Stimulated activated CD4-positive, alpha-beta T cell treated with anti-CD3 and anti-CD28 coated beads, Interleukin-1b, Interleukin-23, amount 100 ng/mL, for 1 hour (primary cell): ENCODE measurements at places on chromosomes 1 and 21.

GRCh38 chr1:22176258-22176657 is 33.4 kb upstream of the WNT4 start:
- DNase-seq: peak; percentile 6

DNA sequence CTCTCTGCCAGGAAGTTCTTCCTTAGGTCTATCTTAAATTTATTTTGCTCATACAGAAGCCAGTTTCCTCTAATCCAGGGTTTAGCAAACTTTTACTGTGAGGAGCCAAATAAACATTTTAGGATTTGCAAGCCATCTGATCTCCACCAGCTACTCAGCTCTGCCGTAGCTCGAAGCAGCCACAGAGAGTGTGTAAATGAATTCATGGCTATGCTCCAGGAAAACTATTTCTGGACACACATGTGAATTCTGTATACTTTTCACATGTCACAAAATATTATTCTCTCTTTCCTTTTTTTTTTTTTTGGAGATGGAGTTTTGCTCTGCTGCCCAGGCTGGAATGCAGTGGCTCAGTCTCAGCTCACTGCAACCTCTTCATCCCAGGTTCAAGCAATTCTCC is 13.4 kb upstream of the AGTRAP start:
- DNase-seq: no peak

DNA sequence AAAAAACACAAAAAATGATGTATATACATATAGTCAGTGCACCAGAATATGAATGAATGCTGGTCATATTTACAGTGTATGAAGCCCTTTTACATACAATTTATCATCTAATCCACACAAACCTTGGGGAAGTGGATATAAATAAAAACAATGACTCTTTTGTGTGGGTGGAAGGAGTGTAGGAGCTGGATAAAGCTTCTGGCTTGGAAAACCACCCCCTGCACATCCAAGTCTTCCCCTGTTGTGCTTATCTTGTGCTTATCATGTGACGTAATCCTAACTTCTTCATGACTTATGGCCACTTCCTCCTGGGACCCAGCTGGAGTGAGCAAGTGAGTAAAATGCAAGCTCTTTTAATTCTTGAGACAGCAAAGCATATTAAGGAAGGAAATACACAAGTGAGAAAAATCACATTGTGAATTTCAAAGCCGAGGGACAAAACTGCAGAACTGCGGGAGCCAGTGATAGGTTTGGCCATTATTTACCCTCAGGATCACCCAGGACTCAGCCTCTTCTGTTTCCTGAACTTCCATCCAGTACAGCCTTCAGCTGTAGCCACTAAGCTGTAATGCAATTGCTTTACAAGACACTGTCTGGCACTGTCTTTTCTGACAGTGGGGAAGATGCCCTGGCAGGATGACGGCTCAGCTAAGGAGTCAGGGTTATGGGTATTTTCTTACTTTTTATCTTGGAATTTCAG is 104.0 kb upstream of the PPM1J start:
- DNase-seq: no peak

- DNase-seq: no peak
These were observed 112.9 kb upstream of the RAB3GAP2 start for GRCh38 chr1:220385158-220385557.

DNA sequence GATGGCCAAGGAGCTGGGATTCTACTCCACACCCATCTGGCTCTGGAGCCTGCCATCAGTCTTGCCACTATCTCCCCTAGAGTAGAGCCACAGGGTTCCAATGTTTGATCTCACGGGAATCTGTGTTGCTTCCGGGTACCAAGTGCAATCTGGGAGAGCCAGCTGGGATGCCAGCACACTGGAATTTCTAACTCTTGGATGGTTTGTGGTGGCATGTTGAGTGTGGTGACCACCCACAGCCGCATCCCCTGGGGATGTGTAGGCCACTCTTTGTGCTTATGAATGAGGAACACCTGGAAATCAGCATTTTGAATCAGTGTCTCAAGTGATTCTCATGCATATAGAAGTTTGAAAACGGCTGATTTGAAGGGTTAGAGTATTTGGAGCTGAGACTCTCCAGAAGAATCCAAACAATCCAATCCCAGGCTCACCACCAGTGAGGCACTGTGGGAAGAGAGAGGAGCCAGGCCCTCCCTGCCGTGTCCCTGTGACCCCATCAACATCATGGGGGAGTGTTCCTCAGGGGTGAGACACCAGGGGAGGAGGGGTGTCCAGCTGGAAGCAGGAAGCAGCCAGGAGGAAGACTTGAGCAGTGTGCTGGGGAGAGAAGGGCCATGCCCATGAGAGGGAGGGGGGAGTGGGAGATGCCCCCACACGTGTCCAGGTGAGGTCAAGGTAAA is 13.4 kb downstream of the FBLIM1 start:
- no peak for DNase-seq

GRCh38 chr1:170309389-170310013 is 163.7 kb downstream of the NTMT2 start:
- no peak for DNase-seq

GRCh38 chr1:15110867-15111230 is 42.7 kb upstream of the TMEM51 start:
- DNase-seq: no peak

GRCh38 chr1:248828845-248829244 is 3.1 kb upstream of the SH3BP5L start:
- no peak for DNase-seq

- no peak for DNase-seq
These were observed 93.7 kb upstream of the ETS2 start for GRCh38 chr21:38712071-38712470.

- no peak for DNase-seq
These were observed 376.7 kb downstream of the S1PR1 start for GRCh38 chr1:101613546-101613945.

DNA sequence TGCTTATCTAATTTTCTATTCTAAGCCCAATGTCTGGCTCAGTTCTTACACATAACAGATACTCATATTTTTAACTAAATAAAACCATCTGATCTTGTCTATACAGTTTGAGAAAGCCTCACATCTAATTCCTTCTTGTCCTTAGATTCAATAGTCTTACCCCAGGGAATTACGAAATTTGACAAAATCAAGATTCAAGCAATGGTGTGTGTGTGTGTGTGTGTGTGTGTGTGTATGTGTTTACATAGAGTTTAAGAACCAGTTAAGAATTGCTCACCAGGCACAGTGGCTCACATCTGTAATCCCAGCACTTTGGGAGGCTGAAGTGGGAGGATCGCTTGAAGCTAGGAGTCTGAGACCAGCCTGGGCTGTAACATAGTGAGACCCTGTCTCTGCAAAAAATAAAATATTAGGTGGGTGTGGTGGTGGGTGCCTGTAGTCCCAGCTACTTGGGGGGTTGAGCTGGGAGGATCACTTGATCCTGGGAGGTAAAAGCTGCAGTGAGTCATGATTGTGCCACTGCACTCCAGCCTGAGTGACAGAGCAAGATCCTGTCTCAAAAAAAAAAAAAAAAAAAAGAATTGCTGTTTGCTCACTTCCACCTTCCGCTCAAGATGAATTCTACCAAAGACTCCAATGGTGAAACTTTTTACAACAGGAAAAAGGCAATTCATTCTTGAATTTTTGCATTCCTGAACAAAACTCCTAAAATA is 6.2 kb downstream of the WDR64 start:
- no peak for DNase-seq

DNA sequence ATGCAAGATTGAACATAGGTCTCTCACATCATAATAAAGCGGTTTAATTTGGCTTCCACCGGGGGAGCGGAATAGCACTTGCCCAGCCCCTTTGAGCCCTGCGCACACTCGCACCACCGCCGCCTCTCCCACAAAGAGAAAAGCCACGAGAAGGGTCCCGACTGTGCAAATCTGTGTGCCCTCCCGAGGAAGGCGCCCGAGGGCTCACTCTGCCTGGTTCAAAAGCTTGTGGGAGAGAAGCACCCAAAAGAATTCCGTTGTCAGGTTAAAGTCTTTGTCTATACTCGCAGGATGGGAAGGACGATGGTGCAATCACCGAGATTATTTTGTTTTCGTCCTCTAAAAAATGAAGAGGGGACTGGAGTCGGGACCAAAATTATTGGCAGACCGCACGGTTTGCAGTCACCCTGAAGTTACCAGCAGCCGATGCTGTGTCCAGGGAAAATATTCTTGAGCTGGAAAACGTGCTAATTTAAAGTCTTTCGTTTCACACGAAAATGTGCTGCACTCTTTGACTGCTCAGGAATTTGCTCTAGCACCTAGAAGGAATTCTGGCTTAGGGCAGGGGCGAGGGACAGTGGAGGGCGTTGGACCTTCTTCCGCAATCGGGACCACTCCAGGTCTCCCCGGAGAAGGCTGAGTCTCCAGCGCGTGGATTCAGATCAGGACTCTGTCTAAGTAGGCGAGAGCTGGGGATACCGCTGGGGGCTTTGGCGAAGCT is 6.6 kb upstream of the SIM2 start:
- DNase-seq: no peak

- DNase-seq: no peak
These were observed 135.5 kb downstream of the TNFSF18 start for GRCh38 chr1:172915271-172915670.

GRCh38 chr1:17599954-17600300 is 60.4 kb downstream of the ARHGEF10L start:
- DNase-seq: no peak

DNA sequence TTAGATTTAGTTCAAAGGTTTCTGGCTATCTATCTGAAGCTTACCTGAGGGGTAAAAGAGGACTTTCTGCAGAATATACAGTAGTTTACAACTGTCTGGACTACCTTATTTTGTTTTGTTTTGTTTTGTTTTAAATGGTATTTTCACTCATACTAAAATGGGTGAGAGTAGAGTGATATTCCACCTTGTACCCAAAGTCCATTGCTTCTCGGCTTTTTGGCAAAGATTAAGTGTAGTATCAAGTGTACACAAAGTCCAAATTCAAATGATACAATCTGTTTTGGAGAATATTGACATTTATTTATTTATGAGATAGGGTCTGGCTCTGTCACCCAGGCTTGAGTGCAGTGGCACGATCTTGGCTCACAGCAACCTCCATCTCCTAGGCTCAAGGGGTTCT is 11.7 kb upstream of the SMG7 start:
- DNase-seq: no peak

- DNase-seq: no peak
These were observed 39.1 kb downstream of the AKNAD1 start for GRCh38 chr1:108817811-108818210.

DNA sequence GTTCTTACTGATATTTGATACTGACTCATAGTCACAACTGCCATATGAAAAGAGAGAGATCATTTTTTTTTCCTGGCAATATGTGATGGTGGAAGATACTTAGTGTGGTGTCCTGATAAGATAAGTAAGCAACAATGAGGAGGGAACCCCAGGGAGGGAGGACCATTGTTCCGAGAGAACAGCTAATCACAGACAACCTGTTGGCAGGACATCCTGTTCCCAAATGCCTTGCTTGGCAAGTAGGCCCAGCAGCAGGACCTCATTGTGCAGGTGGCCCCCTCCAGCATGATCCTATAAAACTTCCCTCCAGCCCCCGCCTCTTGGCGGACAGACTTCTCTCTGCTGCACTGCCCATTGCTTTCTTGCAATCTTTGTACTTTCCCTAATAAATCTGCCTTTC is 329.4 kb upstream of the CHRM3 start:
- no peak for DNase-seq

- DNase-seq: no peak
These were observed 2.2 kb downstream of the S100A13 start for GRCh38 chr1:153624965-153625611.

- DNase-seq: no peak
These were observed 95.6 kb downstream of the CENPF start for GRCh38 chr1:214698559-214698958.

GRCh38 chr1:41683681-41684500 is 199.4 kb upstream of the EDN2 start:
- no peak for DNase-seq
